Activated naive CD4-positive, alpha-beta T cell treated with anti-CD3 and anti-CD28 coated beads for 36 hours (primary cell): ENCODE measurements at places on chromosomes 4 and X.
A peak's percentile ranks its signal among the peaks of the same experiment; 100 is the strongest.

- DNase-seq: peak; percentile 35
Observed at GRCh38 chr4:40731792-40732245, 17.9 kb upstream of the NSUN7 start.

GRCh38 chrX:83759872-83760271 lies 101.1 kb upstream of the CYLC1 start:
- no peak for DNase-seq

GRCh38 chr4:4673070-4673469 lies 131.2 kb upstream of the STX18 start:
- DNase-seq: no peak

DNA sequence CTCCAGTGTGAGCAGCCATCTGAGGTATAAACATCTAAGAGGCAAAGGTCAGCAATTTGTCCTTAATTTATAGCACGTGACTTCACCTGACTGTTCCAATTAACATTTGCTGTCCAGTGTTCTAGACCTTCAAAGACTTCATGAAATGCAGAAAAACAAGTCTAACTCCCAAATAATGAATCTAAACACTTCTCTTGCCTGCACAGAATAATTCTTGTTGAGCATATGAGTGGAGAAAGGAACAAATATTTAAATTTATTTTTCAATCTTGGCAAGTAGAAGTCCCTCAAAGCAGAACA lies 12.0 kb downstream of the RFC1 start:
- no peak for DNase-seq

- no peak for DNase-seq
Observed at GRCh38 chrX:78831523-78831922, 84.0 kb downstream of the LPAR4 start.

GRCh38 chr4:87732033-87732765 lies 67.2 kb upstream of the IBSP start:
- DNase-seq: no peak

DNA sequence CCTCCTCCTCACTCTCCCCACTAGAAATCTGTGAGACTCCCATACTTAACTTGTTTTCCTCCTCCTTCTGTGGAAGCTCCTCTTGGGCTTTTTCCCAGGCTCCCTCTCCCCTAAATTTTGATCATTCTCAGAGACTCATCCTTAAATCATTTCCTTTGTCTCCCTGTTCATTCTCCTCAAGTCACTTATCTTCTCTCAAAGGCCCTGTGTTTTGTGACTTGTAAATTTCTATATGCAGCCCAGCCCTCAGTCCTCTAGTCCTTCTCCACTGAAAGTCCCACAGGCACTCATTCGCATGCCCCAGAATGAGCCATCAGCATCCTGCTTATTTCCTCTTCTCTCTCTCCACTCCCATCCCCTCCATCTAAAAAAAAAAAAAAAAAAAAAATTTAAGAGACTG lies 171.8 kb downstream of the SOWAHB start:
- no peak for DNase-seq

- no peak for DNase-seq
Observed at GRCh38 chr4:87024201-87024600, 89.4 kb downstream of the AFF1 start.

DNA sequence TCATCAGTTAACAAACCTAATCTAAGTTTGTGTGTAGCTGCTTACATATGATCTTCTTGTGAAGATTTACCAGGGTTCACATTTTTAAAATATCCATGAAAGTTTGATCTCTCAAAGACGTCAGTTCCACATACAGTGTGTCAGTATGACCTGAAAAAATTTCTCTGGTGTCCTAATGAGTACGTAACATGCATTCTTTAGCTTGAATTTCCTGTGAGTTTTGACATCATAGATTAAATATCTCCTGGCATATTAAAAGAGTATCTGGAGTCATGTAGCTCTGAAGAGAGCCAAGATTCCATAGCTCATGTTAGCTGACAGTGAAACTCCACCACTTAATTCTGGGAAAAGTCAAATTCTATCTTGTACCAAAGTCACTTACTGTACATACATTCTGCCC lies 43.9 kb upstream of the PDLIM5 start:
- no peak for DNase-seq

DNA sequence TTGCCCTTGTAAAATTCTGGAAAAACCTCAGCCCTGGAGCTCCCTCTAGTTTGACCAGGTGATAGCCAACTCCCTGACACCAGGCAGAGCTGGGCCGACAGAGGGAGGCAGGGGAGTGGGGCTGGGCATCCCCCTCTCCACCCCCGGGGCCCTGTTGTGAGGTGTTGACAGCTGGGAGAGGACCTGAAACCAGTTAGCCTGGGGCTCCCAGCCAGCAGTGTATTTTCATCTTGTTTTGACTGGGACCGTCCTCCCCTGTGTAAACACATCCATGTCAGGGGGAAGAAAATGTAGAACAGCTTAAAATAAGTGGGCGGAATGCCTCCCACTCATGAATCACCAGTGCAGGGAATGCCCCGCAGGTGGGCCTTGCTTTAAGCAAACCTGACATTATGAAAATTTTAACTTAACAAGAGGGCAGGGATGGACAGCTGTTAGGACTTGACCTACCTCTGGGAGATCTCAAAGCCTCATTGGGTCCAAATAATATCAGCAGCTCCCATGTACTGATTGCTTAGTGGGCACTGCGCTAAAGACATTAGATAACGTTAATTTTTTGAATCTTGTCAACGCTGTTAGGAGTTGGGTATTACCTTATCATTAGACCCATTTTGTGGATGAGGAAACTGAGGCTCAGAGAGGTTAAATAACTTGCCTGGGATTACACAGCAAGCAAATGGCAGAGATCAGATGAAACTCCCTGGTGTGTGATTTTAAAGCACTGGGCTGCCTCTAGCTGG lies 45.9 kb downstream of the TSC22D3 start:
- DNase-seq: no peak

GRCh38 chr4:2258091-2259035 lies 3.5 kb downstream of the MXD4 start:
- peak; percentile 3 for DNase-seq

- DNase-seq: no peak
Observed at GRCh38 chr4:37531151-37531550, 155.0 kb downstream of the RELL1 start.

DNA sequence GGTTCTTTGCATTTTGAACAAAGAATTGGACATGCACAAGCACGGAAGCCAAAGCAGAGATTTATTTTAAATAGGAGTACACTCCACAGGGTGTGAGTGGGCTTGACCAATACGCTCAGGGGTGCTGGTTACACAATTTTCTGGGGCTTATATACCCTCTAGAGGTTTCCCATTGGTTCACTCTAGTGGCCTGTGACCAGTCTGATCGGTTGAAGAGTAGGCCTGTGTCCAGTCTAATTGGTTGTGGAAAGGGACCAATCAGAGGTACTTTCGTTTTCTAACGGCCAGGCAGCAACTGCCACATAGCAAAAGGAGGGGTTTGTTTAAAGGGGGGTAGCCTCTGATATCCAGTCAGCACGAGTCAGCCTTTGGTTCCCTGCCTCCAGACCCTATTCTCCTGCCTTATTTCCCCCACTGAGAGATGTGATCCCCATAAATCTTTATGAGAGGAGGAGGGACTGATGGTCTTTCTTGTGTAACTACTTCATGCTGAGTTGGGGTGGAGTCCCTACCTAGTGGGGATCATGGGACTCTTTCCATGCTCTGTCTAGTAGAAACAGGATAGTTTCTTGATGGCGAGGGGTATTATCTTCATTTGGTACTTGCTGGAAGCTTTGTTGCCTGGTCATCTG lies 11.3 kb upstream of the AREG start:
- no peak for DNase-seq

DNA sequence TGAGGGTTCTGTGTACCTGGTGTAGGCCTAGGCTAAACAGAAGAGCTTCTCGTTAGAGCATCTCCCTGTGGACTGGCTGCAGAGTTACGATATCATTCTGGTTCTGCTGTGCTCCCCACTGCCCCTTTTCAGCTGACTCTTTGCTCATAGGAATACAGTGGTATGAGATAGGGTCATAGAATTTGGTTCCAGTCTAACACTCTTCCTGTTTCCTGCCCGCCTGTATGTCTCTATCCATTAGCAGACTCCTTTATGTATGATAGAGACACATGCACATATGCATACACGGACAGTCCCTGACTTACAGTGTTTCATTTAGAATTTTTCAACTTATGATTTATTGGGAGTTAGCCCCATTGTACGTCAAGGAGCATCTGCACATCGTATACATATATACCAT lies 15.3 kb downstream of the RNF4 start:
- DNase-seq: no peak

DNA sequence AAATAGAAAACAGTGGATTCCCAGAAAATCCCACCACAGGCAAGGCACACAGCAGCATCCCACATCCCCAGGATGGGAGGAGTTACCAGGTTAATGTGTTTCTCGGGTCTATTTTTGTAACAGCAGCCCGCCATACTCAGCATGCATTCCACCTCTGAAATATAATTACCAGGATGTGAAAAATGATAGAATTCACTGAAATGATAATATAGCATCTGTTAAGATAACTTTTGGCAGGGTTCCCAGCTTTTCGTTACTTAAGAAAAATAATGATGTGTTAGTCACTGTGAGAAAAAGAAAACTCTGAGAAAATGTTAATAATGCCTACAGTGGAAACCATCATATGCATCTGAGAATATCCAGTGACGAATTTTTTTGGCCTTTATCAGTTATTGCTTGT lies 87.1 kb downstream of the VCX2 start:
- DNase-seq: no peak

DNA sequence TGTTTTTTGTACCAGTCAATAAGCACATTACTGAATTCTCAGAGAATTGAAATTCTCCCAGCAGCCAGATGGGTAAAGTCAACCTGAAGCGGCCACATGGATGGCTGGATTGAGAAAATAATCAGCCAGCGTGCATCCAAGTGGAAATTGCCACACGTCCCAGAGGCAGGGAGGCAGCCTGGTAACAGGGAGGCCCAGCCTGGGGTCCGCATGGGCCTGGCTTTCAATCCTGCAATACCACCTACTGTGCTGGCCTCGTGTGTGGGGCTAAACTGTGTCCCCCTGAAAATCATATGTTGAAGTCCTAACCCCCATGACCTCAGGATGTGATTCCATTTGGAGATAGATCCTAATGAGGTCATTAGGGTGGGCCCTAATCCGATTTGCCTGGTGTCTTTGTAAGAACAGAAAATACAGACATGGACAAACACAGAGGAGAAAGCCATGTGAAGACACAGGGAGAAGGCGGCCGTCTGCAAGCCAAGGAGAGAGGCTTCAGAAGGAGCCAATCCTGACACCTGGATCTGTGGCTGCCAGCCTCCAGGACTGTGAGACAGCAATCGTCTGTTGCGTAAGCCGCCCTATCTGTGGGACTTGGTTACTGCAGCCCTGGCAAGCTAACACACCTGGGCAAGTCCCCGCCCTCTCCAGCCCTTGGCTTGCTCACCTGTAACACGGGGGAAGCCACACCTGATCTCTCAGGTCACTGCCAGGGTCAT lies 90.3 kb downstream of the JAKMIP1 start:
- no peak for DNase-seq
